ENCODE measurements at places on chromosomes 5 and 9.

DNA sequence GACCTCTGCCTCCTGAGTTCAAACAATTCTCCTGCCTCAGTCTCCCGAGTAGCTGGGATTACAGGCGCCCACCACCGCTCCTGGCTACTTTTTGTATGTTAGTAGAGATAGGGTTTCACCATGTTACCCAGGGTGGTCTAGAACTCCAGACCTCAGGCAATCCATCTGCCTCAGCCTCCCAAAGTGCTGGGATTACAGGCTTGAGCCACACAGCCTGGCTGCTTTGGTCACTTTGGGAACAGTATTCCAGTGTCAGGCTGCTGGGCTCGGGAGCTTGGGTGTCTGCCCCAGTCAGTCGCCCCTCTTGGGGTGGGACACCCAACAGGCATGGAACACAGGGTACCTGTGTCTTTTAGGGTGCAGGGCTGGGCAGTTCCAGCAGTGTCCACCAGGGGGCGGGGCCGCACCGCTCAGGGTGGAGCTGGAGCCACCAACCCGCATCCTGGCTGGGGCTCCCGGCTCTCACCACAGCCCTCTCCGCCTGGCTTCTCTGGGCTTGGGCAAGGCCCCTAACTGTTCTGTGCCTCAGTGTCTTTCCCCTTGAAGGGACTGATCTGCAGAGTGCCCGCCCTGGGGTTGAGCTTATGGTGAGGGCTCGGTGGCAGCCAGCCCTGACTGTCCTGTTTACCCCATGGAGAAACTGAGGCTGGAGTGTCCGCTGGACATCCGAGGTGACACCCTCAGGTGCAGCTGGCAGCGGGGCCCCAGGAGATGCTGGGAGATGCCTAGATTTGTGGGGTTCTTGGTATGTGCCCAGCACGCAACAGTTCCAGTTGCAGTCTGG, 6.4 kb upstream of the RNU6ATAC start:
- DNase-seq = no peak

GRCh38 chr9:111008158-111009075, 29.9 kb downstream of the LPAR1 start:
- DNase-seq = no peak

DNA sequence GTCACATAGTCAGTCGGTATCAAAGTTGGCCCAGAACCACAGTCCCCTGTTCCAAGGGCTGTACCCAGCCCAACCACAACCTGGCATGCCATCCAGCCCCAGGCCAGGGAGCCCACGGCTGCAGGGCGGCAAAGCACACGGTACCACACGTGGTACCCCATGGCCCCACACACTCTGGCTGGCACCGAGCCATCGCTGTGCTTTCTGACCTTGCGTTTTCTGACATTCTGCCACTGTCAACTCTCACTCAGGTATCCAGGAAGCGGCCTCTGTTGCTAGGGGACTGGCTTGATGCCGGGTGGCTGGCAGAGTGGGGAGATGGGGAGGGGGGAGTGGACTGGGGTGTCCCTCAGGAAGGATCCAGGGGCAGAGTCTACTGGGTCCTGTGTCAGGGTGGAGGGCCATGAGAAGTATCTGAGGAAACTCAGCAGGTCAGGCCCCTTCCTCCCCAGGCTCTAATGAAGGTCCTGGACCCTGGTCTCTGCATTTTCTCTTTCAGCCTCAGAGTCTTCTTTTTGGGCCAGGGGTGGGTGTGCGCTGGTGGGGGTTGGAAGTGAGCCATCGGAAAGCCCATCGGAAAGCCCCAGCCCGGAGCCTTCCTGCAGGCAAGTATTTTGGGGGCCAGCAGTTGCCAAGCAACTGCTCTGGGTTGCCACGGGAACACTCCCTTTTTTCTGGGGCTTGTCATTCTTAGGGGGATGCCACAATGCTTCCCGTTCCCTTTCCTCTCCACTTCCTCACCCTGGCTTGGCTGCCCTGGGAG, 21.0 kb upstream of the RALGDS start:
- DNase-seq = no peak

DNA sequence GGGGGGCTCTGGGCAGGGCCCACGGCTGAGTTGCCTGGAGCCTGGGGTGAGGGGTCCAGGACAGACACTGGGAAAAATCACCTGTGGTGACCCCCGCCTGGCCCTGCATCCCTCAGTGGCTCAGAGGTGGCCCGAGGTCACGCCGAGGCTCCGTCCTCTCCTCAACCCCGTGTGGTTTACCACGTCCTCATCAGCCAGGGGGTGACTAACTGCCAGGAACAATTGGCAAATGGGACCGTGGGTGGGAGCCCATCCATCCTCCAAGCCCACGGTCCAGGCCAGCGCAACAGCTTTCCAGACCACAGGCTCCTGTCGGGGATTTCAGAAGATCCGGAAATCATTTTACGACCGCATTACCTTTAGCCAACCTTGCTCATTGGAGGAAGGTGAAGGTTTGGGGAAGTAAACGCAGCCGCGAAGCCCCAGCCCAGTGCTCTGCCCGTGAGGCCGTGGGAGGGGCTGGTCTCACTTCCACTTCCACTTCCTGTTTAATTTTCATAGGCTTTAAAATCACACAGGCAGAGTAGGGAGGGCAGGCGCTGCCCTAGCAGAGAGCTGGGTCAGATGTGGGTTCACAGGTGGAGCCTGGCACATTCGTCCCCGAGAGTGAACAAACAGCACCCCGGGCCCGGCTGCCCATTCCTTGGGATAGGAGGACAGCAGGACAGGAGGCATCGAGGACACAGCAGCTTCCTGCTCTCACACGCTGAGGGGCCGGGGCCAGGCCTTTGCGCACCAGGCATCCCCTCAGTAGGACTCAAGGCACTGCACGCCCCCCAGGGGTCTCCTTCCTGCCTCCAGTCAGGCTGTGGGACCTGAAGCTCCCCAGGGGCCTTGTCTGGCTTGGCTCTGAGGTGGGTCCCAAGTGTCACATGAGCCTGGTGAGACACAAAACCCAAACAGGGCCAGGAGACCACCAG, 19.8 kb upstream of the SLC9A3 start:
- no peak for DNase-seq

DNA sequence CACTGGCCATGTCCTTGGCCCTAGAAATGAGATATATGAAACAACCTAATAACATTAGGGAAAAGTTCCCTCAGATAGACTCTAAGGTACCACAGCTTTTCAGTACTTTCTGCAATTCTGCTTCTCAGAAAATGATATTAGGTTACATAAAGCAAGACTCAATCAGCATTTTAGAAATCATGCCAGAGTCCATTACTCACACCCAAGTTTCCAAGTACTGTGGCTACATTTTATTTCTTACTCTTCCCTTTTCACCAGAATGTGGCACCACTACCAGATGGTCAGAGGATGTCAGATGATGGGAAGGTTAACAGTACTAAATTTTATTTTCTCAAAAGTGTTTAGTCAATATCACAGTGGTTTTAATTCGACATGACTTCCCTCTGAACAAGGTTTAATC, 217.2 kb downstream of the MLLT3 start:
- DNase-seq = no peak

DNA sequence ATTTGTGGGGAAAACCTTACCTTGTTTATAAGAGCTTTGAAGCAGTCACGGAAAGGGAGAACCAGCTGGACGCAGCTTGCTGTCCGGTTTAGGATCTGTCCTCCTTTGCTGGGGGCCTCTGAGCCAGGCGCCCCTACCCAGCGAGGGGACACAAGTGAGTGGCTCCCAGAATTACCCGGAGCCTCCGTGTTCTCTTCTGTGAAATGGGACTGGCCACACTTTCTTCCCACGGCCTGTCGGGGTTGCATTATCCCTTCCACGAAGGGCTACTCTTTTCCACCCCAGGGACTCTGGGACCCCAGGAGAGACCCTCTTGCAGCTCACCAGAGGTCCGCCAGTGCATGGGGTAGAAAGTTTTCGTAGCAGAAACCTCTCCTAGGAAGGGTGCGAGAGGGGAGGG, 477 bp upstream of the GBGT1 start:
- DNase-seq = no peak

GRCh38 chr5:14595891-14596290, 14.3 kb downstream of the OTULINL start:
- no peak for DNase-seq

GRCh38 chr5:154311362-154311761, 120.8 kb downstream of the GALNT10 start:
- no peak for DNase-seq

GRCh38 chr9:4243113-4243512, 56.8 kb downstream of the GLIS3 start:
- no peak for DNase-seq

DNA sequence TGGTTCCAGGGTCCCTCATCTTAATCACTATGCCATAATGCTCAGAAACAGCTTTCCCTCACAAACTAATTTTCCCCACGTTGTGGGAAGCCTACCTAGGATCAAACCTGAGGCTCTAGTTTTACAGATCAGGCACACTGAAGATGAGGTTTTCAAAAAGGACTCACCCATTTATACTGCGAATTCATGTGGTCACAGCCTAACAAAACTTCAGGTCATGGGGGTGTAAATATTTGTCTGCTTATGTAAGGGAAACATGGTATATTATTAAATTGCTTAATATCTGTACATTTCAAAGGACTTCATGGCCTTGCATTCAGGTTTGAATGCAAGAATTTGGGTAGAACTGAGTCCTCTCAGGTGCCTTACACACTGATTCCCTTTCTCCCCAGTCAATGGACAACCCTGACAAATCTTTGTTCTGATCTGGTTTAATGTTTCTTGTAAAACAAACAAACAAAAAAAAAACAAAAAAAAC, 12.1 kb downstream of the ZFAND5 start:
- DNase-seq = no peak

GRCh38 chr5:56092115-56092514, 97.4 kb upstream of the IL6ST start:
- DNase-seq = no peak

DNA sequence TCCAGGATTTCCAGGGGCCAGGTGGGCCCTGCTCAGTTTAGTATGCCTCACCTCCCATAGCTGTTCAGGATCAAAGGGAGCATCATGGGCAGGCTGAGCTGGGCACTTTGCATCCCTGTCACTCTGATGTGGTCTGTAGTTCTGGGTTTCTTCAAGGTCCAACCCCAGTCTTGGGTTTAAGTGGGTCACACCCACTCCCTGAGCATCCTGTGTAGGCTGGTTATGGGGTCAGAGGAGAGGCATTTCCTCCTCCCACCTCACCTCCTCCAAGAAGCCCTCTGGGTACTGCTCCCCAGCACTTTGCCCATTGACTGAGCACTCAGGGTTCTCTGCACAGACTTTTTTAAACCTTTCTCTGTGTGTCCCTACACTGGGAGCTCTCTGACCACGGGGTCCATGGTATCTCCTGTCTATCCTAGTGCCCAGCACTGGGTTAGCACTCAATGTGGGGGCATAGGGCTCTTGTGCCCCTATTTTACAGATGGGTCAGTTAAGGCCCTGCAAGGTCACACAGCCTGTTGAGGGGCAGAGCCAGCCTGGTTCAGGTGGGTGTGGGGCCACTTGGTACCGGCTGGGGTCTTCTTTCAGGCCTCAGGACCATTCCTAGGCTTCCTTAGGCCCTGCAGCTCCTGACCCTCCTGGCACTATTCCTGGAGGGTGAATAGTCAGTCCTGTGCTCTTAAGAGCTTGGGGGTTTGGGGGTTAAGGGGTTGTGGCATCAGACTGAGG, 19.0 kb downstream of the CXXC5 start:
- no peak for DNase-seq

- DNase-seq = no peak
Measured at GRCh38 chr9:1880038-1880565, 135.0 kb upstream of the SMARCA2 start.

- no peak for DNase-seq
Measured at GRCh38 chr5:56088967-56089829, 94.4 kb upstream of the IL6ST start.

DNA sequence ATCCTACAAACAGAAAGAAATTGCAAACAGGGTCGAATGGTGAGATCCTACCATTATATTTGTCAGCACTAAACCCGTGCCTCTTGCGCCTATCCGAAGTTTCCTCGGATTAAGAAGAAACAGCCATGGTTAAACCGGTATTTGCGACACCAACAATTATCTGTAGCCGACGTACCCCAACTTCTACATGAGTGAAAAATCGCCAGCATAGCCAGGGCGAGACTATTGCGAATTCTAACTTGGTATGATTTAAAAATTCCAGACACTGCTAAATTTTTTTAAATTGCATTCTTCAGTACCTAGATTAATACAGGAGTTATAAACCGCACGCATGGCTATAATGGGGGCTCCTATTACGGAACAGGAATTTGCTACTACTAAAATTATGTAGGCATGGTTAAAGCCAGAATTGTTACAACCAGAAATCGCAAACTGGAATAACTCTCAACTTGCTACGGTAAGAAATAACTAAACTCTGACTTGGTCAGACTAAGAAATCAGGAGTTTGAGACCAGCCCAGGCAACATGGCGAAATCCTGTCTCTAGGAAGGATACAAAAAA, 25.3 kb upstream of the ANXA2R start:
- DNase-seq = no peak

GRCh38 chr5:111950660-111951059, 193.7 kb upstream of the NREP start:
- no peak for DNase-seq

- no peak for DNase-seq
Measured at GRCh38 chr9:68825762-68826472, 120.9 kb downstream of the PIP5K1B start.

GRCh38 chr9:134462318-134462717, 136.1 kb downstream of the RXRA start:
- DNase-seq = no peak

- no peak for DNase-seq
Measured at GRCh38 chr5:115393239-115393638, 96.8 kb upstream of the CCDC112 start.

GRCh38 chr5:31086839-31087415, 106.6 kb upstream of the CDH6 start:
- no peak for DNase-seq

- no peak for DNase-seq
Measured at GRCh38 chr5:36772276-36773140, 104.1 kb upstream of the NIPBL start.

DNA sequence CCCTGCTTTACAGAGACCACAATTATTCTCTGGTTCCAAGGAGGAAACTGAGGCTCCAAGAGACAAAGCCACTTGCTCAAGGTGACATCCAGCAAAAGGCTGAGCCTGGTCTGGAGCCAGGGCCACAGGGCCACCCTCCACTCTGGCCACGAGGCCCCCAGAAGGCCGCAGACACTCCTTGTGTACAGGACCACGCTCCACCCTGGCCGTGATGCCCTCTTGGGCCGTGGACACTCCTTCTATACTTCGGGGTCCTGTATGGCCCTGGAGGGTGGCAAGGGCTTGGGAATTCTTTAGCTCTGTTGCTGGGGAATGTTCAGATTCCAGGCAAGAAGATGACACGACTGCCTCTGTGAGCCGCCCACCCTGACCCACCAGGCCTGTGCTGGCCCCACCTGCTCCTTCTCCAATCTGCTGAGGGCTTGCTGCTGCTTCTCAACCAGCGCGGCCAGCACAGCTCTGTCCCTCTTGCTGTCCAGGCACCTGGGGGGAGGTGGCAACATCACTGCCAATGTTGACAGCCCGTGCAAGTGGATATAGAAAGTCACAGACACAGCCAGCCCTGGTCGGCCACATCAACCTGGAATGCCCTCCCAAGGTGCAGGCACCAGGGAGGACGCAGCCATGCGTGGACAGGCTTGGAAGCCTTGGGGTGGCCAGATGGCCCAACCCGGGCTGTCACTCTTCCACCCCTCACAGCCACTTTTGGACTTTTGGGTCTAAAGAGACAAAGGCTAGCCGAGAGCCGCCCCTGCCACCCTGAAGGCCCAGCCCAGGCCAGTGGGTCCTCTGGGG, 20.1 kb upstream of the QSOX2 start:
- DNase-seq = no peak
